ENCODE measurements at places on chromosomes 3 and 15.

- peak; percentile 8 for DNase-seq
These were observed 172.4 kb downstream of the DCLK3 start for GRCh38 chr3:36591959-36592358.

- no peak for DNase-seq
These were observed 403.3 kb downstream of the TBC1D5 start for GRCh38 chr3:17339132-17339575.

GRCh38 chr3:13011573-13012220 lies 61.5 kb downstream of the IQSEC1 start:
- DNase-seq: peak; percentile 45

GRCh38 chr3:180962530-180962929 lies 27.0 kb downstream of the DNAJC19 start:
- DNase-seq: no peak

- DNase-seq: peak; percentile 34
These were observed 68.9 kb downstream of the WWTR1 start for GRCh38 chr3:149588909-149589308.

All from NCI-H82 (cell line).